ENCODE measurements at places on chromosomes 12 and 14. TPM values are rescaled to one million over a fixed set of nuclear protein-coding genes. Genes with fewer than 3 reads are reported as not detected.
A peak's percentile ranks its signal among the peaks of the same experiment; 100 is the strongest.

DNA sequence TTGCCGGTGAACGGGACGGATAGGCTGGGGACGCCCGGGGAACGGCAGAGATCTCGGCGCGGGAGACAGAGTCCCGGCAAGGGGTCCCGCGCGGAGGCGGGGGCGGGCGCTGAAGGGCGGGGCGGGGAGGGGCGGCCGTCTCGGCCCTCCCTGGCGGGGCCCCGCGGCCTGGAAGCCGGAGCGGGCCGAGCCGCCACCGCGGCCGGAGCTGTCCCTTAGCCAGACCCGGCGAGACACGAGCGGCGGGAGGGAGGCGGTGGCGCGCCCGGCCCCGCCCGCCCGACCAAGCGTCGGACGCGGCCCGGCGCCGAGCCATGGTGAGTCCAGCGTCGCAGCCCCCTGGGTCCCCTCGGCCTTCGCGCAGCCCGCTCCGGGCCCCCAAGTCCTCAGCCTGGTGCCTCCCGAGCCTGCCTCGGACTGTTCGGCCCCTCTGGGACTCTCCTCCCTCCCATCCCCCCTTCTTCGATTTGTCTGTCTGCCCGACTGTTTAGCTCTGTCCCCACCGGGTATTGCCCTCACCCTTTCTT lies at the start of gene ARHGEF40:
TSS of gene ARHGEF40 (plus strand) at position 222 of the 527 bp plus-strand sequence. CDS start at position 315, 93 bp downstream.
- peak; percentile 43 for DNase-seq

DNA sequence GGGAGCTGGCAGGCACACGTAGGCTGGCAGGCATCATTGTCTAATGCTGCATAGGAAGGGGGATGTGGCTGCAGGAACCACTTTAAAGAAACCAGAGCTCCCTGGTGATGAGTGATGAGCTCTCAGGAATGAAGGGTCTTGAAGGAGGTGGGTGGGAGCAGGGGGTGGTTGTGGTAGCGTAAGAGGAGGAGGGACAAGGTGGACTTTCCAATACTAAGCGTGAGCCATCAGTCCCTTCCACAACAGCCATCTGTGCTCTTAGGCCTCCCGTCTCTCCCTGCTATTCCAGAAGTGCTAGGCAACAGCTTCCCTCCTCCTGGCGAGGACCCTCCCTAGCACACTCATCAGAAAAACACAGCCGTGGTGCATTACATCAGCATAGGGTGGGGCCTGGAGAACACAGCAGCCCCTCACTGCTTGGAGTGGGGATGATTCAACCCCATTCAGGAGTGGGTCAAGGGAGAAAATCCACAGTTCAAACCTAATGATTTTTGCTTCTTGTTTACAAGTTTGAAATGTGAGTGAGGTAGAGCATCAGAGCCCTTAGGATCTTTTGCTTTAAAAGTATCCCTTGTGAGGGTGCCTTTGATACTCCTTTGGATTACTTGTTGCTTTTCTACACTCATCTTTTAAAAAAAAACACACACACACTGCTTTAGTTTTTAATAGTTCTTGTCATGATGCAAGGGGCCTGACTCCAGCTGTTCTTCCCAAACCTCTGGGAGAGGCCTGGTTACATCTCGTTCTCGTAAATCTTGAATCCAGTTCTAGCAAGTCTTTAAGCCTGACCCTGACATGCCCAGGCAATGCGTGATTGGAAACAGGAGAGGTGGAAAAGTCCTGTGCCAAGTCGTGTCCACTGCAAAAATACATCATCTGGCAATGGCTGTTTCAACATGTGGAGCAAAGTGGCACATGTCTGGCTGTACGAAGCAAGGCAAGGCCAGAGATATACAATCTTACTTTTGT lies 356.4 kb upstream of the DDHD1 start:
- no peak for DNase-seq

DNA sequence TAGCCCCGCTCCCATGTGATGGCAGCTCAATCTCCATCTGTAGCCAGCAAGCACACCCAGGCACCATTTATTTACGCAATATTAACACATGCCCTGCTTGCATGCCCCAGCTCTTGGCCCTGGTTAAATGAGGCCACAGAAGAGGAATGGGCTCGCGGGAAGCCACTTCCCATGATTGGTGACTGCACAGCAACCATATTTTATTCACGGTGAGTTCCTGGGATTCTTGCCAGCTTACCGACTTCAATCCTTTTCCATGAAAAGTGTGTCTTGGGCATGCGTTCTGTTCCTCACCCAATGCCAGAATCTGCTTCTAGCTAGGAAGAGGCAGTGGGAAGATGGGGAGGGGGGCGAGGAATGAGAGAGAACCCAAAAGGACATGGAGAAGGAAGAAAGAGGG lies 54.7 kb downstream of the PITPNM2 start:
- no peak for DNase-seq

- DNase-seq, result no peak
Measured at GRCh38 chr14:46519121-46519520, 132.5 kb downstream of the RPL10L start.

- no peak for DNase-seq
Measured at GRCh38 chr12:127223011-127223410, 1044.0 kb upstream of the TMEM132C start.

- no peak for DNase-seq
Measured at GRCh38 chr14:68905107-68905895, 73.8 kb downstream of the ACTN1 start.

GRCh38 chr14:89425931-89426330 lies 8.9 kb upstream of the FOXN3 start:
- DNase-seq, result no peak

GRCh38 chr12:130764475-130765185 lies 48.5 kb upstream of the RIMBP2 start:
- DNase-seq, result no peak

- no peak for DNase-seq
Measured at GRCh38 chr12:26058308-26058707, 66.5 kb downstream of the BHLHE41 start.

- no peak for DNase-seq
Measured at GRCh38 chr12:104243551-104243950, 28.0 kb downstream of the TXNRD1 start.

DNA sequence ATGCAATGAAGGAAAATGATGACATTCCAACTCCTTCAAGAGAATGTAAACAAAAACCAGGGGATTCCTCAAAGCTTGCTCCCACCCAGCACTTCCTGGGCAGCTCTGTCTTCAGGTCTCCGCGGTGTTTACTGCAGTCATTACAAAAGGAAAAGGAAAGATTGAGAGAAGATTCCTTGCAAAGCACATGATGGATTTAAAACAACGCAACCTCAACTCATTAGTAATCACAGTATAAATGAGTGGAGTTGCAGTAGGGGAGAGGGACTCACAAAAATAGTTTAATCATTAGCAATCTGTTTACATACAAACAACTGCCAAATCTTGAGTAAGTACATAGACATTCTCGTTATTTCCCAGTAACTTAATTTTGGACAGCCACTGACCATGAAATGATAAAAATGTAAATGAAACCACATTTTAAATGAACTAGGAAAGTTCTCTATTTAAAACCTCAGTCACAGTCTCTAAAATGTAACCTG lies 49.7 kb upstream of the OVCH1 start:
- DNase-seq, result no peak

GRCh38 chr12:65279369-65280112 lies 1.1 kb downstream of the MSRB3 start:
- no peak for DNase-seq

GRCh38 chr14:55294603-55295002 lies 23.4 kb downstream of the FBXO34 start:
- no peak for DNase-seq

The LRRC74A gene
- not detected for total RNA-seq

The ACIN1 gene
- total RNA-seq, result 263 TPM

The GPR68 gene
- total RNA-seq, result 1.4 TPM

The CCNK gene
- total RNA-seq, result 79.2 TPM

The ALDH2 gene
- 37.4 TPM for total RNA-seq

The SYCP3 gene
- total RNA-seq, result 0.49 TPM

The RPL10L gene
- not detected for total RNA-seq
